ENCODE measurements at places on chromosomes 16 and 17. TPM values are rescaled to one million over a fixed set of nuclear protein-coding genes. Genes with fewer than 3 reads are reported as not detected.

- no peak for DNase-seq
Observed at GRCh38 chr17:79317916-79318315, 243.3 kb downstream of the ENGASE start.

- peak; percentile 76 for DNase-seq
Observed at GRCh38 chr17:69630056-69630635, 215.6 kb downstream of the MAP2K6 start.

GRCh38 chr17:40311575-40311974 lies 2.6 kb downstream of the RARA start:
- DNase-seq: no peak

DNA sequence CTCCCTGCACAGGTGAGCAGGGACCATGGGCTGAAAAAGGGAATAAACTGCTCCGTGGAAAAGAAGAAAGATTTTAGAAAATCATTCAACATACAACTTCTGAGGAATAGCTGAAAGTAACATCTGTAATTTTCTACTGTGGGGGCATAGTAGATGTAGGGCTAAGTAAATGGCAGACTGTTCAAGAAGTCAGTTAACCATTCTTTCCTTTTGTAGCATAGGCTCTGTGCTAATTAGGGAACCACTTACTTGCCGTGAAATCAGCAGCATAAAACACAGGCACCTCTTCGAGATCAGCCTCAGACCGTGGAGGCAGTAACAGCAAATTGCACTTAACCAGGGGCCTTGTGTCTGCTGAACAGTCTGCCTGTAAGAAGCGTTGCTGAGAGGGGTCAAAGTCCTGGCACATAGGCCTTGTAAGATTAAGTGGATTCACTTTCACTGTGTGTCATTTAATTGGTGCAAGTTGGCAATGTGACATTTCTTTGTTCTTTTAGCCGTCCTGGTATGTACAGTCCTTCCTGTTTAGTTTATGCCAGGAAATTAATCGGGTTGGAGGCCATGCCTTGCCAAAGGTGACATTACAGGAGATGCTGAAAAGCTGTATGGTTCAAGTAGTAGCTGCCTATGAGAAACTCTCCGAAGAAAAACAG lies 10.4 kb downstream of the COG1 start:
- DNase-seq: no peak

- DNase-seq: no peak
Observed at GRCh38 chr17:2086306-2086705, 31.4 kb downstream of the HIC1 start.

- DNase-seq: no peak
Observed at GRCh38 chr17:66469890-66470289, 167.5 kb downstream of the PRKCA start.

DNA sequence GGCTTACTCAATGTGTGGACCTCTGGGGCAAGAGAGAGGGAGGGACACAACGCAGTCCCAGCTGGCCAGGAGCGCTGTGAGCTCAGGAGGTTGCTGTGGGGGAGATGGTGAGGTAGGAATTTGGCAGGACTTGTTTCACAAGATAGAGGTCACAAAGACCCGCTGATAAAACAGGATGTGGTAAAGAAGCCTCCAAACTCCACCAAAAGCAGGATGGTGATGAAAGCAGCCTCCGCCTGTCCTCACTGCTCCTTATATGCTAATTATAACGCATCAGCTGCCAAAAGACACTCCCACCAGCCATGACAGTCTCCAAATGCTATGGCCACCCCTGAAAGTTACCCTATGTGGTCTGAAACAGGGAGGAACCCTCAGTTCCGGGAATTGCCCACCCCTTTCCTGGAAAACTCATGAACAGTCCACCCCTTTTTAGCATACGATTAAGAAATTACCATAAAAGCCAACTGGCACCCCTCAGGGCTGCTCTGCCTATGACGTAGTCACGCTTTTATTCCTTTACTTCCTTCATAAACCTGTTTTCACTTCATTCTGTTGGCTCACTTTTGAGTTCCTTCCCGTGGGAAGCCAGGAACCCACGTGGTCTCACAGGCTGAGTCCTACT lies 5.3 kb upstream of the EIF4A3 start:
- no peak for DNase-seq

DNA sequence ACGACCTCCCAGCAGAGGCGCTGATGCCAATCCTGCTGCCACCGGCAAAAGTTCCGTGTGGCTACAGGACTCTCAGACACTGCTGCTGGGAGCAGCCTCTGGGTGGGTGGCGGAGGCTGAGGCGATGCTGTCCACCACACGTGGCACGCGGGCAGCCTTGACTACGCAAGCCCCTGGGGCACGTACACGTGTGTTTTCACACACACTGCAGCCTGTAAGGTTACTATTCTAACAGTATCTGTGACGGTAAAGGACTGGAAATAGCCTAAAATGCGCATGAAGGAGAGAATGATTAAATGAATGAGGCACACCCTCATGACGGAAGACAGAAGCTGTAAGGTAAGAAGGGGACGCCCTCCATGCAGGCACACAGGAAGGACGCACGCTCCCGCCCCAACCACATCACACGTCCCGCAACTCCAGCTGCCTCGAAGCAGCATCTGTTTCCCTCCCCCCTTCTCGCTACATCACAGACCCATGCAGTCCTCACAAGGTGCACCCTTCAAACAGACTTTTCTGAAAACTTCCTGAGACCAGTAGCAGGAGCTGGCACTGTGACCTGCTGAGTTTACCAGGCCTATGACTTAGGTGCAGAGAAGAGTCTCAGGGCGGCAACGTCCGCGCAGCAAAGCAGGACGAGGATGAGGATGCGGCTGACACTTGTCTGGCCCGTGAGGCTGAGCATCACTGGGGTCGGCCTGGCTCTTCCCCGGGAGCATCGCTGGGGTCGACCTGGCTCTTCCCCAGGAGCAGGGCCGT lies 28.7 kb upstream of the FASN start:
- DNase-seq: no peak

DNA sequence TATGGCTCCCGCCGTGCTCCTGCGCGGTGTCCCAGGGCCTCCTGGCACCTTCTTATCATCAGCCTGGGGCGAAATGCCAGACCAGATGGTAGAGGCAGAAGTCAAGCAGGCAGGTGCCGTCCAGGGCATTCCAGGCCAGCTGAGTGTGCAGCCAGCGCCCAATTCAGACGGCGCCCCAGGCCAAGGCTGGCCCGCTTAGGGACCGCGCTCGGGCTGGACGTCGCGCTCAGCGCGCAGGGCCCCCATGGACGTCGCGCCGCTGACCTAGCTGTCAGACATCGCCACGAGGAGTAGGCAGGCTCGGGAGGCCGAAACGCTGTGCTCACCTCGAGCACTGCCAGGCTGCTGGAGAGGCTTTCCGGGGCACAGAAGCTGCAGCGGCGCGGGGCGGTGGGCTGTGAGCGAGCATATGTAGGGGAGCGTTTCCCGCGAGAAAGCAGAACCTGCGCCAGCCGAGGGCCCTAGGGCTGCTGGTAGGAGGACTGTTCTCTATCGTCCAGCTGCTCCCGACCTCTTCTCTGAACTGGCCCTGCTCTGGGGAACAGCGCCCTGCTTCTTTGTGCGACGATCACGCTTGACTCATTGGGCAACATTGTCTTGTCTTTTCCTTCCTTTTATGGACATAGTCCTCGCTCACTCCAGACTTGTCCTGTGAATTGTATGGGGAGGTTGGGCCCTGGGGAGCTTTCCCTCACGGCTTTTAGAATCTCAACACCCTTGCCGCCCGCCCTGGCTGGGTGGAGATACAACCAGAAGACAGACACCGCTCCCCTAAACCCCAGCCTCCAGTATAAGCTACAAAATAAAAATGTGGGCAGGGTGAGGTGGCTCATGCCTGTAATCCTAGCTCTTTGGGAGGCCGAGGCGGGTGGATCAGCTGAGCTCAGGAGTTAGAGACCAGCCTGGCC lies 8.4 kb upstream of the CA4 start:
- DNase-seq: no peak

- no peak for DNase-seq
Observed at GRCh38 chr16:48231727-48232492, 12.2 kb upstream of the LONP2 start.

- DNase-seq: no peak
Observed at GRCh38 chr17:81365601-81366585, 29.4 kb upstream of the BAHCC1 start.

DNA sequence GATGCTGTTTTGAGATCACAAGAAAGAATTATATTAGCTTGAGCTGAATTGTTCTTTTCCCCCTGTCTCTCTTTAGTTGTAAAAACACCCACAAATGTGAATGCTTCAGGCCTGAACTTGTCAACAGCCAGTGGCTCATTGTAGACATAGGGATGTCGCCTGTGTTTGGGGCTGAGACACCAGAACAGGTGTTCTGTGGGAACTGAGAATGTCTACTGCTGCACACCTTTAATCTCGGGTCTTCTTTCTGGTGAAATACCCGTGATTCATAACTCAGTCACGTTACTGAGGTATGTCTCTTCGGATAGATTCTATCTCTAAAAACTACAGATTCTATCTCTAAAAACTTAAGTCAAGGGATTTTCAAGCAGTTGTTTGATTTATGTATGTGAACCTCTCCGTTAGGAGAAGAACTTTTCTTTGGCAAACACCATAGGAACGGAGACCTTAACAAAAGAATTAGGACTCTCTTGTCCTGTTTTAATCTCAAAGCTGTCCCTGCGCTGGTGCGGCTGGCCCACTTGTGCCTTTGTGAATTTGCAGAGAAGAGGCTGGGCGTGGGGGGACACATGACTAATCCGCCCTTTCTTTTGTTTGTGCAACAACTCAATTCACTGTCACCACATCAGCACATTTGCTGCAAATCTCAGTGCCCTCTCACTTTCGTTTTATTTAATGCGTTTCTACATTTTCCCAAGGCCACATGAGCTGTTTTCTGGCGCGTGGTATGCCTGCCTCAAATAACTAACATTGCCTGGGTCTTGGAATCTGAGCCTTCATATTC lies 643.0 kb downstream of the MAF start:
- no peak for DNase-seq

- DNase-seq: no peak
Observed at GRCh38 chr17:79138826-79139225, 64.2 kb downstream of the ENGASE start.

DNA sequence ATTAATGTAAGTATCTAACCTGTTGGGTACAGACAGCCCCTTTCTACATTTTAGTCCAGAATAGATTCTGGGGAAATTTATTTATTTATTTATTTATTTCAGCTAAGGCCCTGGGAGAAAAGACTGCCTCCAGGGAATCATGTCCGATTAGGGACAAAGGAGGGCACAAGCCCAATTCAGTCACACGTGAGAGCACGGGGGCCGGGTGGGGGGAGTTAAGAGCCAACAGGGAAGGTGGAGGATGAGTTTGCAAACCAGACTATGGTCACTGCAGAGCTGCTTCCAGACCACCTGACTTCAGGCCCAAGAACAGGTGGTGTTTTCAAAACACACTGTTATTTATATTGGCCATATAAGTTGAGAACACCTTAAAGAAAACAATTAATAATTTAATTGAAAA lies 1.6 kb upstream of the ZFHX3 start:
- DNase-seq: no peak

- DNase-seq: no peak
Observed at GRCh38 chr16:75073545-75074303, 42.9 kb downstream of the LDHD start.

DNA sequence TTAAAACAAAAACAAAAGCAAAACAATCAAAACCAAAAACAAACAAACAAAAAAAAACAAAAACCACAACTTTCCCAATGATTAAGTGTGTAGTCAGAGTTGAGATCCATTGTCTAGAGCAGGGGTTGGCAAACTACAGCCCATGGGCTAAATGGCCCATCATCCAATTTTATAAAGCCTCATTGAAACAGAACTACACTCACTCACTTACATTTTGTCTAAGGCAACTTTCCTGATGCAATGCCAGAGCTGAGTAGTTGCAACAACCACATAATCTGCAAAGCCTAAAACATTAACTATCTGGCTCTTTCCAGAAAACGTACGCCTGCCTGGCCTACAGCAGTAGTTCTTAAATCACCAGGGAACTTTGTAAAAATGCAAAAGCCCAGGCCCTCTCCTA lies 124.1 kb downstream of the SOX9 start:
- no peak for DNase-seq

- DNase-seq: no peak
Observed at GRCh38 chr17:7841396-7841914, 7.4 kb downstream of the KDM6B start.

DNA sequence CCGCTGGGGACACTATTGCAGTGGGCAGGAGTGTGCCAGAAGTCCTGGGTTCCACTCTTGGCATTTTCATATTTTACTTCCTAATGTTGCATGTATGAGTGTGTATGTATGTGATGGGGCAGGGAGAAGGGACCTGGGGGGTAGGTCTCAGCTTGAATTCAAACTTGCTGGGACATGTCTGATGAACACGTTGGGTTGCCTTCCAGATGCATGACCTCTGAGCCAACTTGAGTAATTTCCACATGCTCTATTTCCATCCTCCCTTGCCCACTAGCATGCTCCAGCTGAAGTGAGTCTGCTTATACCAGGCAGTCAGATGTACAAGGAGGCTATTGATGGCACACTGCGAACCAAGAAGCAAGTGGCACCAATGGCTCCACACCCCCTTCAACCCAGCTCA lies 32.9 kb upstream of the SRSF1 start:
- no peak for DNase-seq

- DNase-seq: no peak
Observed at GRCh38 chr17:65876985-65877384, 314.9 kb downstream of the CEP112 start.

GRCh38 chr16:49382916-49383315 lies 9.3 kb downstream of the C16orf78 start:
- no peak for DNase-seq

DNA sequence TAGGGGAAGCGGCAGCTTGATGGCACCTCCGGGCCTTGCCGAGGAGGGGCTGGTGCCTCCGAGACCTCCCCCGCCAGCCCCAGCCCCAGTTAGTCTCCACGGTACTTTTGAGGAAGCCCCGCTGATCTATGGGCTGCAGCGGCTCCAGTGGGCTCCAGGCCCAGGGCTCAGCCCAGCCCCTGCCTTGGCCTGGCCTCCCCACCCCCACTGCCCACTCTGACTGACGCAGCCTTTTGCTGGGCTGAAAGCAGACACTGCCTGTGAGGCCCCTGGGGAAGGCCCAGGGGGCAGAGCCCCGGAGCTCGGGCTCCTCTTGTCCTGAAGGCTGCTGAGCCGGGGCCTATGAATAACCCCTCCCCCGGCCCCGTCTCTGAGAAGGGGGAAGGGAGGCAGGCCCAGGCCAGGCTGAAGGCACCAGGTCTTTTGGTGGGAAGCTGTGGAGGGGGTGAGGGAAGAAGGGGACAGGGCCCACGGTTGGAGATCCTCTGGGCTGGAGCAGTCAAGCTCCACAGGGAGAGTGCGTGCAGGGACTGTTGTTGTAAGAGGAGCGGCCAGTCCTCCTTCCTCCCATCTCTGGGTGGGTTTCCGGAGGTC lies 7.5 kb upstream of the SMTNL2 start:
- no peak for DNase-seq

- DNase-seq: peak; percentile 17
Observed at GRCh38 chr16:77937473-77938149, 84.7 kb upstream of the CLEC3A start.

Gene AOC2
- polyA plus RNA-seq: 1.0 TPM

Gene KLHL10
- polyA plus RNA-seq: 0.18 TPM

Gene HS3ST3A1
- polyA plus RNA-seq: 1.0 TPM

Gene TBC1D3H
- polyA plus RNA-seq: not detected

Gene SYCE1L
- polyA plus RNA-seq: 5.1 TPM

Gene NT5M
- 7.5 TPM for polyA plus RNA-seq

Gene NPIPA5
- polyA plus RNA-seq: 18.6 TPM

Gene MRPS23
- polyA plus RNA-seq: 36.1 TPM

Gene TUBB3
- polyA plus RNA-seq: 6.1 TPM

Gene RAB37
- polyA plus RNA-seq: 0.90 TPM

Gene SLC16A11
- 0.33 TPM for polyA plus RNA-seq

Gene GPR139
- polyA plus RNA-seq: not detected

Gene RNF167
- polyA plus RNA-seq: 72.7 TPM

Gene SLC5A10
- 0.16 TPM for polyA plus RNA-seq

Gene NOXO1
- 1.4 TPM for polyA plus RNA-seq

All from forelimb muscle (tissue), 1 donor.